Fibroblast of skin of right quadriceps (primary cell): ENCODE measurements at places on chromosomes 5 and 9.

- no peak for DNase-seq
These were observed 22.2 kb upstream of the MGAT1 start for GRCh38 chr5:180824630-180825476.

GRCh38 chr5:77208507-77209163 lies 1.8 kb upstream of the PDE8B start:
- DNase-seq, result no peak

DNA sequence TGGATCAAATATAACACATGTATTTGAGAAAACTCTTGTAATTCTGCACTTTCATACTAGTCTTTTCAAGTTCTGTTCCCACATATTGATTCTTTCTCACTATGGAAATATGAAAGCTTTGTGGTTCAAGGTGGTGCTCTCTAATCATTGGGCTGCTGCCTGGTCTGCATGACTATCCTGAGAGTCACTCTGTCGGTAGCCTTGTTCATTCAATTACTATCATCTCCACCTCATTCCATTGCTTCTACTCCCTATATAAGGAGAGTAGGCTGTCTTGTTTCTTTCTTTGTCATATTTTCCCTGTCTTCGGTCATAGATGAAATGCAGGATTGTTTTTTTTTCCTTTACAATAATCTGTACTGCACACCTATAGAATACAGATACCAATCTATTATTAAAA lies 341.4 kb upstream of the ACTBL2 start:
- peak; percentile 86 for DNase-seq

DNA sequence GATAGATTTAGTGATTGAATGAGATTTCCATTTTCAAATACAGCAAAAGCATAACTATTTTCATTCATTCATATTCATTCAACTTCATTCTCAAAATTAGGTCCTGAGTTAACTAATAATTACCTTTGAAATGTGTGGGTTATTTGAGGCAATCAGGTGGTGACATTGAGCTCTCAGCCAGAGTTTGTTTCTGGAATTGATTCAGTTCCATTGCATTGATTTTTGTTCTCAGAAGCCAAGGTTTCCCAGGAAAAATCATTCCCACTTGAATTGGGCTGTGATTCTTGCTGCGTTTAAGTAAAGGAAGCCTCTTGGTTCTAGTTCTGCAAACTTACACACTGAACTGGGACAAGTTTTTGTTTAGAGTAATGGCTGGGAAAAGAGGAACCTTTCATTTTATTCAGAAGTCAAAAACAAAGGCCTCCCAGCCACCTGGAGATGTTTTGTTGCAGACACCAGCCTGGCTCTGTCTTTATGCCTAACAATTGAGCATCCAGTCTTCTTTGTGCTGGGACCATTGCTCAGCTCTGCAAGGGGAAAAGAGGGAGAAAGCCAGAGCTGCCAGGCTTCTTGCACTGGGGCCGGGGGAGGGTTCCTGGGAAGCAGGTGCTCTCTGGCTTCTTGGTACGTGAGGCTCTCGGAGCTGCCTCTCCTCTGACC lies 198.6 kb downstream of the TRIO start:
- DNase-seq, result no peak

GRCh38 chr9:135048046-135048757 lies 39.3 kb upstream of the OLFM1 start:
- DNase-seq, result no peak

GRCh38 chr9:113616621-113617496 lies 153.3 kb downstream of the RGS3 start:
- no peak for DNase-seq

DNA sequence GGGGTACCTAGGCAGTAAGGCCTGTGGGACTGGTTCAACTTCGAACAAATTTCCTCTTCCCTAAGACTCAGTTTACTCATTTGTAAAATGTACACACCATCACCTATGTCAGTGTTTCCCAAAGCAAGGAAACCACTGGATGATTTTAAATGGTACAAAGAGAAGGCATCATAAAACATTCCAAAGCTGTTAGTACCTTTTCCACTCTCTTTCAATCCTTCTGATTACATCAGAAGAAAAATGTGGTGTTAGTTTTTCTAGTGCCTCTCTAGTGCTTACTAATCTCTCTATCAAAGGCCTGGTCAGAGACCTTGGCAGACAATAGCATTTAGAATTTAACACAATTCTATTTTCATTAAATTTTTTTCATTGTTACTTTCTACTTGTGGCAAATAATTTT lies 18.1 kb downstream of the NR6A1 start:
- peak; percentile 67 for DNase-seq

DNA sequence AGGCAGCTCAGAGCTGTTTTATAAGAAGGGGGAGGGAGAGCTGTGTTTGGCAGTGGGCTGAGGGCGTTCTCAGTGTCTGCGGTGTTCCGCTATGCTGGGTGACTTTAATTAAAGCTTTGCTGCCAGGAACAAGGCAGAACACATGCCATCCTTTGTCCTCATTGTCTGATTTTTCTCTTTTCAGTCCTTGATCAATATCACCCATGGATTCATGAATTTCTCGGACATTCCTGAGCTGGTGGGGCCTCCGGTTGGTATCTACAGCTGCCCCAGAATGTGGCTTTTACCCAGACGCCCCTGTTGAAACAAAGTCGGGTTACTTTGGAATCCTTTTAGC lies 66.5 kb upstream of the TGFBR1 start:
- peak; percentile 26 for DNase-seq

- no peak for DNase-seq
These were observed 139.4 kb downstream of the DCP2 start for GRCh38 chr5:113115956-113116355.

GRCh38 chr5:69416180-69416579 lies 1.3 kb downstream of the MARVELD2 start:
- no peak for DNase-seq

DNA sequence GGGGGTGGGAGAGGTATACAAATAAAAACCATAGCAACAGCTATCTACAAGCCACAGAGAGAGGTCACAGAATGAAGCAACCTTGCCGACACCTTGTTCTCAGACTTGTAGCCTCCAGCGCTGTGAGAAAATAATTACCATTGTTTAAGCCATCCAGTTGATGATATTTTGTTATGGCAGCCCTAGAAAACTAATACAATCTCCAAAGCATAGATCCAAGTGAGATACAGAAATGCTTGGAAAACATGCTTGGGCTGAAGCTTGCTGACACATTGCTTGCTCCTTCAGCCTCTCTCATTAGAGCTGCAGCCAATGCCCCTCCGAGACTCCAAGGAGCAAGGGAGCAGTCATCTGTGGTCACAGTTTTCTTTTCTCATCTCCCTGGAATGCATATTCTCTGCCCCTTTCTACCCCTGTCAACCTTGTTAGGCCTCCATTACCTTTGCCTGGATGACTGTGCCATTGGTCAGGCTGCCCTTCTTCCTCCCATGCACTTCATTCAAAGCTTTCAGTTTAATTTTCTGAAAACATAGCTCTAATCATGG lies 401.4 kb upstream of the KLF4 start:
- DNase-seq, result peak; percentile 41

GRCh38 chr9:111759762-111760639 lies 34.7 kb downstream of the SHOC1 start:
- DNase-seq, result peak; percentile 87

GRCh38 chr5:151683444-151683843 lies 3.3 kb downstream of the SPARC start:
- no peak for DNase-seq

DNA sequence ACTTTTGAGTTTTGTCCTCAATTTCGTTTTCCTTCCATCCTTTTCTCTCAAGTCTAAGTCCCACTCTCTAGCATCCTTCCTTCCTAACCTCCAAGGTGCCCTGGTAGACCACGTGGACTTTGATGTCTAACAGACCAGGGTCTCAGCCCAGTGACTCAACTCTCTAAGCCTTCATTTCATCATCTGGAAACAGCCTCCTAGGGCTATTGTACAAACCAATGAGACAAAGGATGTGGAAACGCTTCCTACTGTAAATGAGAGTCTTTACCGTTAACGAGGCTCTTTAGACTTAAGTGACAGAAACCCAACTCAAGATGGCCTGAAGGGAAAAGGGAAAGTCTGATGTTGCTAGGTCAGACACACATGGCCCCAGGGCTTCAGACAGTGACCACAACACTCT lies 49.2 kb upstream of the CPLX2 start:
- no peak for DNase-seq

DNA sequence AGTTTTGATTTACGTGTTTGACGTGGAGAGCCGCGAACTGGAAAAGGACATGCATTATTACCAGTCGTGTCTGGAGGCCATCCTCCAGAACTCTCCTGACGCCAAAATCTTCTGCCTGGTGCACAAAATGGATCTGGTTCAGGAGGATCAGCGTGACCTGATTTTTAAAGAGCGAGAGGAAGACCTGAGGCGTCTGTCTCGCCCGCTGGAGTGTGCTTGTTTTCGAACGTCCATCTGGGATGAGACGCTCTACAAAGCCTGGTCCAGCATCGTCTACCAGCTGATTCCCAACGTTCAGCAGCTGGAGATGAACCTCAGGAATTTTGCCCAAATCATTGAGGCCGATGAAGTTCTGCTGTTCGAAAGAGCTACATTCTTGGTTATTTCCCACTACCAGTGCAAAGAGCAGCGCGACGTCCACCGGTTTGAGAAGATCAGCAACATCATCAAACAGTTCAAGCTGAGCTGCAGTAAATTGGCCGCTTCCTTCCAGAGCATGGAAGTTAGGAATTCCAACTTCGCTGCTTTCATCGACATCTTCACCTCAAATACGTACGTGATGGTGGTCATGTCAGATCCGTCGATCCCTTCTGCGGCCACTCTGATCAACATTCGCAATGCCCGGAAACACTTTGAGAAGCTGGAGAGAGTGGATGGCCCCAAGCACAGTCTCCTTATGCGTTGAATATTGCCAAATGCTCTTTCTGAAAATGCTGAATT lies 850 bp downstream of the RRAGA start:
- peak; percentile 42 for DNase-seq

DNA sequence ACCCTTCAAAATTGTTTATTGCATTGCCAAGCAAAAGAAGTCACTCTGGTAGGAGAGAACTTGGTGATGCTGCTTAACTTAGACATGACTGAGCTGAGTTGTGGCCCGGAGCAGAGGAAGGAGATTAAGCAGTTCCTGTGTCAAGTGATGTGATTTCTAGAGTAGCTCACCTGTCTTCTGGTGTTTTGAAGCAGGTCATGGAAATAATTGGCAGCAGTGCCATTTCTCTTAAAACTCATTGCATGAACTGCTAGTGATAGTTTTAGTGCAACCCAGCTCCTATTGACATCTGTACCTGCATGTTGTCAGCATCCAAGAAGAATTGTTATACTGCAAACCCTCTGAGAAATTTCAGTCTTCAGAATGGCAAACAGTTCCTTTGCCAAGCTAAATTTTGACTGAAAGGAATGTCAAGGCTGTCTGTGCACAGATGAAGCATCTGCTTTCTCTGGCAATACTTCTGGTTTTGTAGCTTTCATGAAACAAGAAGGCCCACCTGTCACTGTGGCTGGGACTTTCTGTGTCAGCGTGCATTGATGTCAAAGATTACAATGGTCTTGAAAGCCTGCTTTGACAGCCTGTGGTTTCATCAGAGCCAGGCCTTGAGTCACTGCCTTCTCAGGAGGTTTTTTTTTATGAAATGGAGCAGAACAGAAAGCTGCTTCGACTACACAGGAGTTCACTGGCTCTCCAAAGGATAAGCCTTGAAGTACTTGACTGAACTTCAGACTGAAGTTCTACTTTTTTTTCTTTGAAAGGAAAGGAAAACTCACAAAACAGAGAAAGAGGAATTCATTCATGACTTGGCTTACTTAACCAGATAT lies 90.6 kb downstream of the RALGPS1 start:
- DNase-seq, result no peak

DNA sequence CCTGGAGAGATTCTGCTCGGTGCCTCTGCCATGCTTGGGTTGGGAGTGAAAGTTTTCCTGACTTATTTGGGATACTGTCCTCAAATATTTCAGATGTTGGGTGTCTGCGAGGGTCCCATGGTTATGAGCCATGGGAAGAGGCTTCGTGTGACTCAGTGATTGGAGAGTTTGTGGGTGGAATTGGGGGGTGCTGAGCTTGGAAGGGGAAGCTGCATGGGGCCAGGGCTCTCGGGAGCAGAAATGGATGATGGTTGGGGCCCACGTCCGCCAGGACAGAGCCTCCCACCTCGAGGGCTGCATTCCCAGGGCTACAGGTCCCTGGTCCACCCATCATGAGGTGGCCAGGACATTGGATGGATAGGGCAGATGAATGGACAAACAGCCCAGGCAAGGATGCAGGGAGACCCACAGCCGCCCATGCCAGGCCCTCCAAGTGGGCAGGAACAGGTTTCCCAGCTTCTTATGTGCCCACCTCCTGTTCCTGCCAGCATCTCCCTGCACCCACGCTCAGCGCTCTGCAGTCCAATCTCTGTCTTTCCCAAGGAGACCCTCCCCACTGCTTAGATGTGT lies 5.5 kb downstream of the OBP2B start:
- no peak for DNase-seq

- no peak for DNase-seq
These were observed 59.1 kb downstream of the PLK2 start for GRCh38 chr5:58400737-58401136.

DNA sequence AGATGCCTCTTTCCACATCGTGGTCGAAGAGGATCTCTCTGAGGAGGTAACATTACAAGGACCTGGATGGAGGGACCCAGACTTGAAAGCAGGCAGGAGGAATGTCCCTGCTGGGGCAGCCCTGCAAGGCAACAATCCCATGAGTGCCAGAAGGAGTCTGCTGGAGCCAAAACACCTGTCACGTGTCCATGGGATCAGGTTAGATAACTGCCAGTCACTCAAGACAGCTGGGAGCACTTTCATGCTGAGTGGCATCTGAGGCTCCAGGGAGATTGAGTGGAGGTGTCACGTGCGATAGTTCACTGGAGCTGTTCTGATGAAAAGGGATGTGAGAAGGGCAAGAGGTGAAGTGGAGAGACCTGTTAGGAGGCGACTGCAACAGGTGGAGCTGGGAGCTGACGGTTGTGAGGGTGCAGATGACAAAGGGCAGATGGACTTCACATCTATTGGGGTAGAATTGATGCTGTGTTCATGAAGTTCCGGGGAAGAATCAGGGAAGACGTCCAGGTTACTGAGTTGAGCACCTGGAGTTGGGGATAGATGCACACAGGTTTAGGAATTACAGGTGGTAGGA lies 68.4 kb downstream of the ICE1 start:
- no peak for DNase-seq

DNA sequence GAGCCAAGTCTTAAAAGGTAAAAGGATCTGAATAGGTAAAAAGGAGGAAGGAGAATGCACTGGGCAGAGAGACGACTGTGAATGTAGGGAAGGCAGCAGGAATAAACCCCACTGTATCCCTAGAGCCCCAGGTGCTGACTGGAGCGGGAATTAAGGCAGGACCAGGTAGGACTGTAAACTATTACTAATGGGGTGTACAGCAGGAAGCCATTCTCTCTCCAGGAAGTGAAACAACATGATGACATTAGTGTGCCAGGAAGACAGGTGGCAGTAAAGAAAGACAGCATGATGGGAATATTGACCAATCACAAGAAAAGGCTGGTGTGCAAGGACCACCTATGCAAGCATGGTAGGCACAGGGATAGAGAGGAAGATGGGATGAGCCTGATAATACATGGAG lies 433.0 kb downstream of the DNAH5 start:
- DNase-seq, result no peak

DNA sequence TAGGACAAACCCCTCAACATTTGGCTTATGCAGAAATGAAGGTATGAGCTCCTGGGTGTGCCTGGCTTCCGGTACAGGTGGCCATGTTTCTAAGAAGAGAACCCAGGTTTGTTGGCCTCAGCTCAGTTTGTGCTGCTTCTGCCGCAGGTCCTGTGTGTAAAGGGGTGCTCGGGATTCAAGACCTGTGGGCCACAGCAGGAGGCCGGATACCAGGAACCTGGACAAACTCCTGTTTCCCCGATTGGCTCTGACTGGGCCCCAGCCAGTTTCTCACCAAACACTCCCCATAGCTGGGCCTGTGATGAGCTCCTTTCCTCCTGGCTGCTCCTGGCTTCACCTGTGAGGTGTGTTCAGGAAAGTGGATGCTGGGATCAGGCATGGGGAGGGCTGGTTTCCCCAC lies 271.2 kb upstream of the IRX2 start:
- DNase-seq, result no peak
